Epithelial cell of proximal tubule (primary cell): ENCODE measurements at places on chromosomes 1 and 21. TPM values are rescaled to one million over a fixed set of nuclear protein-coding genes. Genes with fewer than 3 reads are reported as not detected.
A peak's percentile ranks its signal among the peaks of the same experiment; 100 is the strongest.

GRCh38 chr1:100502052-100502792 lies 35.7 kb upstream of the GPR88 start:
- no peak for DNase-seq

DNA sequence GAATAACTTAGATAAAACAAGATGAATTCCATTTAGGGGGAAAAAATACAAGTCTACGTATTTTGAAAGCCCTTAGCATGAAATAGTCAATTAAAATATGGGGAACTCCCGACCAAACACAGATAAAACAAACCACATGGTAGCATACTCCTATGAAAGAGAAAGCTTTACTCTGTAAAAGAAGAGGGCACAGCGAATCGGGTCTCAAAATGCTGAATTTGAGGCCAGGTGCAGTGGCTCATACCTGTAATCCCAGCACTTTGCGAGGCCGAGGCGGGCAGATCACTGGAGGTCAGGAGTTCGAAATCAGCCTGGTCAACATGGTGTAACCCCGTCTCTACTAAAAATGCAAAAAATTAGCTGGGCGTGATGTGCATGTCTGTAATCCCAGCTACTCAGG lies 116.9 kb upstream of the TIAM1 start:
- no peak for DNase-seq

DNA sequence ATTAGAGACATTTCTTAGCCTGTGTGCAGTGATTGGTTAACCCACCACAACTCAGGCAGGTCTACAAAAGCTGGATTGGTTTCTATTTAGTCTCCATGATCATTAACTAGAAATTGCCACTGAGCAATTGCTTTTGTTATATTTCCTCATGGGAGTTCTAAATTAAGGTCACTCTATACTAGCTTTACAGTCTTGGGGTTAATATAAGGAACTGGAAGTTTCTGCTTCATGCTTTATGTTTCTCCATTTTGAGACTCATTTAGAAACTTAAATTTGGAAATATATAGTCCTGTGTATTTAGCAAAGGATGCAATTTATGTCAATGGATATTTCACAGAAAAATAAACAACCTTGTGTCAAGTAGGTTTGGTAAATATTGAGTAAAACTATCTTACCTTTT lies 137.5 kb downstream of the HLX start:
- no peak for DNase-seq

- DNase-seq = no peak
These were observed 288.4 kb downstream of the SMYD3 start for GRCh38 chr1:246218686-246219085.

DNA sequence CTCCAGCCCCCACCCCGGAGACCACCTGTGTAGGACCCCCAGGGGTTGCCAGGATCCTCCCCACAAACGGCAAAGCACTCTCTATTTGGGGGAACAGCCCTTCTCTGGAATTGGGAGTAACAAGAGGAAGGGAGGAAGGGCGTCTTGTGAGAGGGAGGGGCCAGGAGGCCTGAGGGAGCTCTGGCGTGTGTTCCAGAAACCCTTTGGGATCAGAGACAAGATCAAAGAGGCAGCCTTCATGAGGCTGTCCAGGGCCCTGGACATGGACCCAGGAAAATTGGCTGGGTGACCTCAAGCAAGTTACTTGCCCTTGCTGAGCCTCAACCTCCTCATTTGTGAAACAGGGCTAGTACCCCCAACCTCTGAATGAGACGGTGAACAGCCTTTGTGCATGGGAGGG lies 18.1 kb upstream of the ECE1 start:
- no peak for DNase-seq

GRCh38 chr1:84504580-84505492 lies 1.4 kb upstream of the SPATA1 start:
- DNase-seq = no peak

DNA sequence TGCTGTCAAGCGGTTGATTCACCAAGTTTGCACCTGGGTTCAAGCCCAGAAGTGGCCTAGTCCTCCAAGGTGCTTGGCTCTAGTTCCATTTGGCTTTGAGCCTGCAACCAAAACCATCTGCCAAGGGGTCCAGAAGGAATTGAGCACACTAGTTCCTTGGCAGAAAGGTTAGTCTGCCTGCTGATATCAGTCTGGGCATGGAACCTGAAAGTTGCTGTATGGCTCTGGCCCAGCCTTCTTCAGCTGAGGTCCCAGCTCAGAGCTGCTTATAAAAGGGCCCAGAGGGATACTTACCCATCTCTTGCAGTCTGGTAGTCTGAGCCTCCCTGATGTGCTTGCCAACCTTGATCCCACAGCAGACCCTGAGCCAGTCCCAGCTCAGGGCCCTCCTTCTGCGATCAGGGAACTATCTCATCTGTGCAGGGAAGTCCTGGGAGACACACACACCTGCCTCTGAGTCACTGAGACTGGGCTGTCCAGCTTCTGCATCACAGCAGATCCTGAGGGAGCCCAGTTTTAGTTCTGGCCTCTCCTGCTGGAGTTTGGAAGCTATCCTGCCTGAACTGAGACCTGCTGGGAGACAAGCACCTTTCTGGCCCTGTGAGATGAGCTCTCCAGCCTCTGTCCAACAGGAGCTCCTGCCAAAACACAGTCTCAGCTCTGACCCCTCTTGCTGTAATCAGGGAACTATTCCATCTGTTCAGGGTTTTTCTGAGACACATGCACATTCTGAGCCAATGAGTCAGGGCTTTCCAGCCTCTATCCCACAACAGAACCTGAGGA lies 75.8 kb downstream of the CTH start:
- DNase-seq = peak; percentile 75

DNA sequence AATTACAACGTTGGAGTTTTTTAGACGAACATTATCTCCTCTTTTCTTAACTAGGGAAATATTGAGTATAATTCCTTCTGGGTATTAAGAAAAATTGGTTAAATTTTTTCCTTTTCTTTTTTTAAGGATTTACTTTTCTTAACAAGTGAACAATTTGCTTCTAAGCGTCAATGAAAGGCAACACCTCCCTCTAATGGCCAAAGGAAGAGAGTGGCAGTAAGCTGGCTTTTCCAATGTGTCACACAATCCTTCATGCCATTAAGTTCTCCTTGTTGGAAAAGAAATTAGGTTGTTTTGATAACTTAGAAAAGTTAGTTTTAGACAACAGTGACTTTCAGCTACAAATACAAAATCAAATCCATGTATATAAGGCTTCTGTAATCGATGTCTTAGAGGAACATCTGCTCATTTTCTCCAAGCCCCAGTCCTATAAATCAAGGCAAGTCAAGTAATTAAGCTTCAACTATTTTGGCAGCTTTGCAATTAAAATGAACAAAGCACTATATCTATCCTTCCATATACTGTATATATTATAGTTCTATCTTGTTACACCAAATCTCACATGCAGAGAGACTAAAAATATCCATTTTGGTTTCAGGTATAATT lies 62.8 kb downstream of the EDEM3 start:
- peak; percentile 26 for DNase-seq

DNA sequence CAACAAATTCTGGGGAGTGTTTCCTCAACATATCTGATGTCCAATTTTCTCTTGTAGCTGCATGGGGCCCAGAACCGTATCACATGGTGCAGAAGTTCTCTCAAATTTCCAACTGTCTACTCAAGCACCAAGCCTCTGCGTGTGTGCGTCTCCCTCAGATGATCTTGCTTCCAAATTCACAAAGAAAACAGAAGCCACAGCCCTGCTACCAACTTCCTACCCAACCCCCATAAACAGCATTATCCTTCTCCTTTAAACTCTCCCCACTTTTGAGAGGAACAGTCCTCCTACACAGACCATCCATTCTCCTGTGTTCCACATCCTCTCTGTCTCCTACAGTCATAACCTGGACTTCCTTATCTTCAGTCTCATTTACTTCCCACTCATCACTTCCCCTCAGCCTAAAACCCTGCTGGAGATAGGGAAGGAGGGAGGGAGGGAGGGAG lies 354.1 kb downstream of the SMYD3 start:
- no peak for DNase-seq

- DNase-seq = no peak
These were observed 3.1 kb upstream of the OR10J1 start for GRCh38 chr1:159436469-159436868.

DNA sequence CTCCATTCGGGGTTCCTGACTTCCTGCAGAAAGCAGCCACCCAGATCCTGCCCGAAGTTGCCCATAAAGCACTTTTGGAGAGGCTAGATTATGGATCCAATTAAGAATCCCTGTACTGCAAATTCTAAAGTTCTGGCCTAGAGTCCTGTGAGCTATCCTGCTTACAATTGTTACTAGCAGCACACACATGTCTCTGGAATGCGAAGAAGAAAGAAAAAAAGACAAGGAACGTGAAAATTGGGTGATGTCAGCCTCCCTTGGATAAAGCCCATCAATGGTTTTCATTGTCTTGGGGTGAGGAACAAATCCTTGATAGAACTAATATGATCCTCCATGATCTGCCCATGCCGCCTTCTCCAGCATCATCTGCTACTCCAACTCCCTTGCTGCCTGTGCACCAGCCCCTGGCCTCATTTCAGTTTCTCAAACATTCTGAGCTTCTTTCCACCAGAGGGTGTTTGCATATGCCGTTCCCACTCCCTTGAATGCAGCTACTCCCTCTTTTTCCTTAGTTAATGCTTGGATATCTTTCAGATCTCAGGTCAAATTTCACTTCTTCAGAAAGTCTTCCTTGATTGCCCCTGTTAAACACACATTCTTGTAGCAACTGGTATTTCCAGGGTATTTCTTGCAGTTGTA lies 94.0 kb downstream of the ST6GALNAC5 start:
- DNase-seq = no peak

GRCh38 chr1:20353836-20354235 lies 63.2 kb downstream of the VWA5B1 start:
- no peak for DNase-seq

- DNase-seq = no peak
These were observed 428.0 kb upstream of the BEND5 start for GRCh38 chr1:49204720-49205119.

- no peak for DNase-seq
These were observed 165.4 kb downstream of the LMX1A start for GRCh38 chr1:165191087-165191486.

- DNase-seq = no peak
These were observed 39.3 kb downstream of the XKR8 start for GRCh38 chr1:27999055-27999454.

DNA sequence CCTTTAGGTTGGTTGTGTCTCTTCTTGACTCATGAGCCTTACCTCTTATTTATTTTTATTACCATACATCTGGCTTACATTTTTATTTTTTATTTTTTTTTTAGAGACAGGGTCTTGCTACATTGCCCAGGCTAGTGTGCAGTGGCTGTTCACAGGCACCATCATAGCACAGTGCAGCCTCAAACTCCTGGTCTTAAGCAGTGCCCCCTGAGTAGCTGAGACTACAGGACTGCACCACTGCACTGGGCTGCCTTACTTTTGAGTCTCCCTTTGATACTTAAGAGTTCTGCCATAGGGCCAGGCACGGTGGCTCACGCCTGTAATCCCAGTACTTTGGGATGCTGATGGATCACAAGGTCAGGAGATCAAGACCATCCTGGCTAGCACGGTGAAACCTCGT lies 76.4 kb upstream of the MACF1 start:
- no peak for DNase-seq

GRCh38 chr21:17414766-17415165 lies 98.1 kb upstream of the CXADR start:
- DNase-seq = no peak

- no peak for DNase-seq
These were observed 229.8 kb downstream of the CAMTA1 start for GRCh38 chr1:7015022-7015421.

DNA sequence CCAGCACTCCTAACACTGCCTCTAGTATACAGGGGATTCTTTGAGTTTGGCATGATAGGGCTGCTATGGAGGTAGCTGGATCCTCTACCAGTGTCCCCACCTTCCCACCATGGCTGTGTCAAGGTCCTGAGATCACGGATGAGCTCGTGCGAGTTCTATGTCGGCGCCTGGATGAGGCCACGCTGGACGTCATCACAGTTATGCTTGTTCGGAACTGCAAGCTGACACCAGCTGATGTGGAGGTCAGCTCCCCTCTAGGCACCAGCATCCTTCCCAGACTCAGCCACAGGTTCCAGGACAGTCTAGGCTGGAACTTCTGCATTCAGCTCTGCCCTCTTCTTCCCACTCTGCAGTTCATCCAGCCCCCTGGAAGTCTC lies 15.2 kb downstream of the HYI start:
- no peak for DNase-seq

- no peak for DNase-seq
These were observed 16.2 kb downstream of the C1orf159 start for GRCh38 chr1:1099506-1100183.

DNA sequence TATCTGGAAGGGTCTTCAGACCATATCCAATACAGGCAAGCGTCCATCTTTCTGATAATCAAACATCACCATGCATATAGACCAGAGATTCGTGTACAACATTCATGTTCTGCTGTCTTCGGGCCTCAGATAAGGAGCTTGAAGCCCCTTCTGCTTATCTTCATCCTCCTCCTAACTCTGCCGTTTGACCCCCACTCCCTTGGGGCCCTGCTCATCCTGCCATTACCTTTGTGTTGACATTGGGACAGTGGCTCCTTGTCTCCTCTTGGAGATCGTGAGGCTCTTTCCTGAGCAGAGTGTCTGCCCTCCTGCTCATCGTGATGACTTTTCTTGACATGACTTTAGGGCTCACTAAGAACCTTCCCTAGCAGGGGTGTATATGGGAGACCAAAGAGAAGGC lies 37.3 kb downstream of the ACTL8 start:
- DNase-seq = no peak

Gene VHLL
- total RNA-seq = not detected in 2 replicates

Gene PUSL1
- total RNA-seq = 46.5 and 92.7 TPM in 2 replicates

Gene CACNA1S
- total RNA-seq = not detected in 2 replicates

Gene KCNQ4
- 1.0 and 2.2 TPM in 2 replicates for total RNA-seq

Gene KLF17
- total RNA-seq = not detected in 2 replicates

Gene PTPRU
- 28.1 and 44.7 TPM in 2 replicates for total RNA-seq
